ENCODE measurements at places on chromosomes 7 and 10.

DNA sequence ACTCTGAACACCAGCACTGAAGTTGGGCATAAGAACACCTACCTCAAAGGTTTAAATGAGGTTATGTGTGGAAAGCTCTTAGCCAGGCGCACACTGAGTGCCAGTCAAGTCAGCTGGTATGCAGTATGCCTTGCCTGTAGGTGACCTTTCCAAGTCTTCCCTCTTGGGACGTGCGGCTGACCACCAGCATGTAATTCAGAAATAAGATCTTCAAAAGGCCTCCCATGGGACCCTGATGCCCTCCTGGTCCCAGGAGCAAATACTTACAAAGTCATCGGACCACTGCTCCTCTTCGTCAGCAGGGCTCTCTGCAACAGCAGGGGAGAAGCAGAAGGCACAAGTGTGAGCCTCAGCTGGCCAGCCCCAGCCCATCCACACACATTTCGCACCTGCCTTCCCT is 40.8 kb downstream of the BLNK start:
- no peak for DNase-seq

DNA sequence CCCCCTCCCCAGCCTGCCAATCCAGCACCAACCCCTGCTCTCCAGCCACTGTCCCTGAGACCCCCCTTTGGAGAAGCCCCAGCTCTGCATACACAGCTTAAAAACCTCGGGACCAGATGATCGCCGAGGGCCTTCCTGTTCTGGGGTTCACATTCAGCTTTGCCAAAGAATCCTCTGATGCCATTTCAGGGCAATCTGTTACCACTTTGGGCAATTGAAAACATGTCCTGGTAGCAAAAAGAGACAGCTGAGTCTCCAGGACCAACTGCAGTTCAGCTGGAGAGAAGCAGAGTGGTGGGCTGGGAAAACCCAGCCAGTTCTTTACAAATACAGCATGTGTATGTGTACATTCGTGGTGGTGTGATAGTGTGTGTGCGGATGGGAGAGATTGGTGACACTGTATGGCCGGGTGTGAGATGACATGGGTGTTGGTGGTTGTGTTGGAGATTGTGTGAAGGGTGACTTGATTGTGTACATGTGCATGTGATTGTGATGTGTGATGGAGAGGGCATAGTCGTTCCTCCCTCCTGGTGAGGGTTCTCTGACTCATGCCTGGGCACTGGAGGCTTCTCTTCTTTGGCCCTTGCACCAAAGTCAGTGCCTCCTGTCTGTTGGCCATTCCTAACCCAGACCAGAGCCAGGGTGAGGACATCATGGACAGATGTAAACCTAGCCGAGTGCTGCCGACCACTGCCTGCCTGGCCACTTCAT is 48.5 kb upstream of the AQP1 start:
- DNase-seq = no peak

DNA sequence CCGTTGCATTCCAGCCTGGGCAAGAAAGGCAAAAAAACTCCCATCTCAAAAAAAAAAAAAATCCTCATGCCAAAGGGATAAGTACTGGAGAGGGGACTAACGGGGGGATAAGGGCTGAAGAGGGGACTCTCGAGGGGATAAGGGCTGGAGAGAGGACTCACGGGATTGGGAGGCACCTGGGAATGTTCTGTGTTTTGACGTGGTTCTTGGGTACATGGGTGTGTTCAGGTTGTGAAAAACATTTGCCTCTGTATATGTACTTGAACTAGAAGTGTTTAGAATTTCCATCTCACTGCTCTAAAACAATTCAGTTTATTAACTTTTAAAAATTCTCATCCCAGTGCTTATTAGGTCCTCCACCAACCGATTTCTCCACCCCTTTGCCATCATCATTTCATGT is 4.5 kb downstream of the FKBP6 start:
- DNase-seq = no peak

- no peak for DNase-seq
Observed at GRCh38 chr10:18567343-18567856, 84.0 kb downstream of the NSUN6 start.

DNA sequence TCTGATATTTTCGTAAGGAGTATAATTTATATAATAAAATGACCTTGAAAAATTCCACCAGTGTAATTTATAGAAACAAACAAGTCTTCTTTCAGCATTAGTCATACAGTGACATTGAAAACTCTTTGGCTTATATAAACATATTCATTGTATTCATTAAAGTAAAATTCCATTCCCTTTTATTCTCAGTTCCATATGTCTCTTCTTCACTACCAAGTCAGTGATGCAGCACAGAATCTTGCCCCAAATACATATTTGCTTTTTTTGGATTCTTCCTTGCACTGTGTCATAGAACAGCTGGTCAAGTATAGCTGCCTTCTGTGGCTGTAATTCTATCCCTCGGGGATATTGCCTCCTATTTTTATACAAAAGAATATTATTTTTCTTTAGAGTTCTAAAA is 884.5 kb upstream of the POT1 start:
- DNase-seq = no peak

GRCh38 chr10:125734823-125735222 is 15.3 kb downstream of the EDRF1 start:
- DNase-seq = no peak

DNA sequence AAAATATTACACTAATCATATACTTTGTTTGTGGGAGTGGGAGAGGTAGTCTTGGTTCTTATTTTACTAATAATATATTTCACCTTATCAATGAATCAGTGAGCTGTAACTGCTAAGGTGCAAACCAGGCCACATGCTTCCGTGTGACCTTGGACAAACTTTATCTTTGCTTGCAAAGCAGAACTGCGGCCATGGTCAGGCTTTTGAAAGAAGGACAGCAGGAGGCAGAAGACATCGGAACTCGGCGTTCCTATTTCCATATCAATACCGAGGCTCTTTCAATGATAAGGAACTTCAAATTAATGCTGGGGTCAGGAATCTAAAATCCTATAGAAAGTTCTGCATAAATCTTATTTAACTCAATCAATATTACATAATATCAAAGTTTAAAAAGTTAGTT is 491.9 kb upstream of the PFKP start:
- no peak for DNase-seq

GRCh38 chr7:134546955-134547354 is 2.0 kb upstream of the AKR1B15 start:
- DNase-seq = no peak

DNA sequence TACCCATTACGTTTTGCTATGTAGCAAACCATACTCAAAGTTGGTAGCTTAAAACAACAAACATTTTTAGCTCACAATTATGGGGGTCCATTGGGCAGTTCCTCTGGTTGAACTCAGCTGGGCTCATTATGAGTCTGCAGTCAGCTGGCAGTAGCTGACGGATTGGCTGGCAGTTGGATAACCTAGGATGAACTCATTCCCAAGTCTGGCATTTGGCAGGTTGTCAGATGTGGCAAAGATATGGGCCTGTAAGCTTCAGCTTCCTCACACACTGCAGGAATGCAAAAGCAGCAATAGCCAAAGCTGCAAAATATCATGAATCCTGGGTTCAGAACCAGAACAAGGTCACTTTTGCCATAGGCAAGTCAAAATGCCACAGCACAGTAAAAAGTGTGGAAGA is 412.2 kb upstream of the SORCS1 start:
- DNase-seq = no peak

DNA sequence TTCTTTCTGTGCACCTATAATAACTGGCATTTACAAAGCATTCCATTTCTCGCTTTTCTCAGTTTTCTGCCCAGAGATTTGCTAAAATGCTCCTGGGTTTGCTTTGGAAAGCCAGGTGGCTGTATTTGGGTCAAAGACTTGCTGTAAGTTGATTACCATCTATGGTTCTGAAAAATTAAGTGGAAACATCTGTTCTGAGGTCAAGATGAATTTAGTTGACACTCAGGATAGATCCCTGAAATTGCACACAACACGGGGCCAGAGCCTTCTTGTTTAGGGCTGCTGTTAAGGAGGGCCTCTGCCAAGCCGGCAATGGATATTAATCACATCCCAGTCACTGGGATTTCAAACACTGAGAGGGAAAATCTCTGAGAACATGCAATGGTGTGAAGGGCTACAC is 111.6 kb upstream of the GLI3 start:
- DNase-seq = no peak

- no peak for DNase-seq
Observed at GRCh38 chr10:109025172-109025571, 898.1 kb downstream of the XPNPEP1 start.

DNA sequence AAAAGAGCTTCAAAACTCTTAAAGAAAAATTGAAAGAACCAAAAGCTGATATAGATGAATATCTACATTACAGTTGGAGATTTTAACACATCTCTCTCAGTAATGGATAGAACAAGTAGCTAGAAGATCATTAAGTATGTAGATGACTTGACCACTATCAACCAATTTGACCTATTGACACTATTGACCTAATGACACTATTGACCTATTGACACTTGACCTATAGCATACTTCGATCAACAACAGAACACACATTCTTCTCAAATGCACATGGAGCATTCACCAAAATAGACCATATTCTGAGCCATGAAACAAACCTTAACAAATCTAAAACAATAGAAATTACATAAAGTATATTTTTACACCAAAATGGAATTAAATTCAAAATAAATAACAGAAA is 22.3 kb downstream of the GIMAP5 start:
- DNase-seq = no peak

GRCh38 chr7:229184-229964 is 37.0 kb downstream of the FAM20C start:
- no peak for DNase-seq

- DNase-seq = peak; percentile 91
Observed at GRCh38 chr10:124744102-124745050, at the start of gene FAM53B. TSS of gene FAM53B (minus strand) at chr10:124744378. CDS start at chr10:124706713, 37,665 bp downstream.

- no peak for DNase-seq
Observed at GRCh38 chr7:1901431-1902210, 231.5 kb downstream of the ELFN1 start.

DNA sequence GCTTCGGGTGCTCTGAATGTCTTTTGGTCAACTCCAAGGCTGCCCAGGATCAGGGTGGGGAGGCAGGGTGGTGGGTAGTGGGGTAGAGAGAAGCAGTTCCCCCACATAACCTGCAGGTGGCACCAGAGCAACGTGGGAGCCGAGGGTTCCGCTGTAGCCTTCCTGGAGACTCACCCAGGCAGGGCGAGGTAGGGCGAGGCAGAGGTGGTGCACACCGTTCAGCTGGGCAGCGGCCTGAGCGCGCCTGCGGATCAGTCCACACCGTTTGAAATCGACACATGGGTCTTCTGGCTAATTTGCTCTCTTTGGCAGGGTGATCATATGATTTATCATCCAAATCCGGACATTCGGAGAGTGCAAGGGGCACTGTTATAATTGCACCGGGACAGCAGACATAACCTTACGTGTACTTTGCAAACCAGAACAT is 41.4 kb upstream of the MAP3K8 start:
- DNase-seq = peak; percentile 81

GRCh38 chr10:74871595-74872382 is 45.4 kb downstream of the KAT6B start:
- DNase-seq = no peak

DNA sequence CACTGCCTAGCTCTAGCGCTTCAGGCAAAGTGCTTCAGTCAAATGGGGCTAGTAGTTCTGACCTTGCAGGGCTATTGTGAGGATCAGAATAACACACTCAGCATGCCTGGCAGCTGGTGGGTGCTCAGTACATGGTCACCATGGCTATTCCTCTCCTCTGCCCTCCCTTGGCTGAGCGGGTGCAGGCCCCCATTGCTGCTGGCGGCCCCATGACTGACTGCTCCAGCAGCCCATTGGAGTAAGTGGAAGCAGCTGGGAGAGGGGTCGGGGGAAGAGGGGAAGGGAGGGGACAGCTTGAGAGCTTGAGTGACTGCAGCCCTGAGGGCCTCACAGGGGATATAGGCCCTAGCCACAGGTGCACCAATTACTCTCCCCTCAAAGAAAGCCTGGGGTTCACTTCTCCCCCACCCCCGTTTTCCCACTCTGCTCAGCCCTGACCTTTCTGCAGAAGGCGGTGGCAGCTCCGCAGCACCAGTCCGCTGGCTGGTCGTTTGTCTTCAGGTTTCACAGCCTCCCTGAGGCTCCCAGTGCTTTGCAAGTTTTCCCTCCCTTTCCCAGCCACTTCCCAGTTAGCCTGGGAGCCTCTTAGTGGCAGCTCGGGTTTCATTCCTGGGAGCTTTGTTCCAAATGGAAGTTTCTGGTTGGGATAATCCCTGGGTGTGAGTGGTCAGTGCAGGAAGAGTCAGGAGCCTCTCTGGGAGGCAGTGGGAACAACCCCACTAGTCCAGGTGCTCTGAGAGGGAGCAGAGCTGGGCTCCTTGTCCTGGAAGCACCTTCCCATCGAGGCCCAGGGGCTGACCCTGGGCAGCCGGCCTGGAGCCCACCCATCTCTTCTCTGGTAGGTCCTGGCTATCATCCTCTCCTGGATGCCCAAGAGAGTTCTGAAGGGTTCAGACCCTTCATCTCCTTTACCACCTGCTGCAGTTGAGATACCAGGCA is 16.3 kb downstream of the FGF8 start:
- no peak for DNase-seq

GRCh38 chr7:158531661-158532060 is 56.0 kb downstream of the PTPRN2 start:
- no peak for DNase-seq

DNA sequence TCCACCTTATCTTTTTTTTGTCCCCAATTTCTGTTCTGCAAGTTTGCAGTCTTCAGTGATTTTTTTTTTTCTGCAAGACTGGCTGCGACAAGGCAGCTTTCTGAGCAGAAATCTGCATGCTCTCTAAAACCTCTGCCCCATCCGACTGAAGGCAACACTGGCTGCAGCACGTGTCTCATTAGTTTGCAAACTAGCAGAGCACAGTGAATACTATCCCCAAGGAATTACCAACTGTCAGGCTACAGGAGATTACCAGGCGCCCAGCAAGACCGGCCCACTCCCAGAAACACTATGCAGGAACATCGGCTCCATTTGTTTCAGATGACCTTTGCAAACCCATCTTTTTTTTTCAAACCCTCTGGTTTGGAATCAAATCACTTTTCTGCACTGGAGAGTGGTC is 538.8 kb downstream of the SORCS1 start:
- DNase-seq = no peak

DNA sequence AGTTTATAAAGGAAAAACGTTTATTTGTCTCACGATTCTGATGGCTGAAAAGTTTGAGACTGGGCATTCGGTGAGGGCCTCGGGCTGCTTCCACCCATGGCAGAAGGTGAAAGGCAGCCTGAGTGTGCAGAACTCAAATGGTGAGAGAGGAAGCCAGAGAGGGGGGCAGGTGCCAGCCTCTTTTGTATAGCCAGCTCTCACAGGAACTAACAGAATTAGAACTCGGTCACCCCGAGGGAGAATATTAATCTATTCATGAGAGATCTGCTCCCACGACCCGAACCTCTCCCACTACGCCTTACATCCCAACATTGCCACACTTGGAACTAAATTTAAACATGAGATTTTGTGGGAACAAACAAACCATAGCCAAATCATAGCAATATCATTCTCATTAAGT is 112.6 kb downstream of the ZPBP start:
- DNase-seq = no peak

- DNase-seq = no peak
Observed at GRCh38 chr7:141441837-141442627, 109.2 kb upstream of the AGK start.

GRCh38 chr7:123190109-123190831 is 9.5 kb downstream of the SLC13A1 start:
- DNase-seq = peak; percentile 0
